ENCODE measurements at places on chromosomes 11 and 22.

GRCh38 chr11:118000850-118001228 lies 14.6 kb downstream of the IL10RA start:
- DNase-seq, result no peak

DNA sequence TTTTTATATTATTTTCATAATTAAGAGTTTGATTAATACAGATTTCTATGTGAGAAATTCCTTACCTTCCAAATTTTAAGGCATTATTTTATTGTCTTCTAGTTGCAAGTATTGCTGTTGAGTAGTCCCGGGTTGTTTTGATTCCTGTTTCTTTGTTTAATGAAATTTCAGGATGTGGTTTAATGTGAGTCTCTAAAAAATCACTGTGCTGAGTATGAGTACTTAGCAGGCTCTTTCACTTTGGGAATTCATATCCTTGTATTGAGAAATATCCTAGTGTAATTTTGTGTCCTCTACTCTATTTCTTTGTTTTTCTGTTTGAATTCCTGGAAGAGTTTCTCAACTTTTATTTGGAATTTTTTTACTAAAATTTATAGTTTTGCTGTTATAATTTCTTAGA lies 113.2 kb downstream of the TMEM135 start:
- DNase-seq, result no peak

GRCh38 chr22:22030493-22031182 lies 48.1 kb upstream of the TOP3B start:
- no peak for DNase-seq

DNA sequence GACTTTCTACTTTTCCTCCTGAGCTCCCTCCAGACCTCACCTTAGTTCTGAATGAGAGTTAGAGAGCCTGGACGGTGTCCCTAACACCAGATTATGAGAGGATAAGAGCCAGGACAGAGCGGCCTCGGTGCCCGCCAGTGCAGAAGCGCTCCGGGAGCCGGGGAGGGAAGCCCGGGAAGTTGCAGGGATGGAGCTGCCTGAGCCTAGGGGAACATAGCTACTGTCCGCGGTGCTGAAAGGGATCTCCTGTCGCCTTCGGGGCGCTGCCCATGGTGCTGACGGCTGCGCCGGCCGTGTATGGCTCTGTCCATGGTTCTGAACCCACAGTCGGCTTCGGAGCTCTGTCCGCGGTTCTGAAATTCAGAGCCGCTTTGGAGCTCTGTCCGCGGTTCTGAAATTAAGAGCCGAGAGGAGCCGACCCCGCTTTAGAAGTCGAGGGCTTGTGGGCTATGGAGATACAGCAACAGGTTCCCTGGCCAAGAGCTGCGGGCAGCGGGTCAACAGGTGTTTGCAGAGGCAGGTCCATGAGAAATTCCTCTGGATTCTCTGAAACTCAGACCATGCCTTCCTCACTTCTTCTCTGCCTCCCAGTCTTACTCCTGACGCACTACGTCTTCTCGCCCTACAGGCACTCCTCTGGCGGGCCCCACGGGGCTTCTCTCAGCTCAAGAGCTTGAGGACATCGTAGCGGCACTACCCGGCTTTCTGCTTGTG lies 814 bp downstream of the NPAS4 start:
- peak; percentile 78 for DNase-seq

DNA sequence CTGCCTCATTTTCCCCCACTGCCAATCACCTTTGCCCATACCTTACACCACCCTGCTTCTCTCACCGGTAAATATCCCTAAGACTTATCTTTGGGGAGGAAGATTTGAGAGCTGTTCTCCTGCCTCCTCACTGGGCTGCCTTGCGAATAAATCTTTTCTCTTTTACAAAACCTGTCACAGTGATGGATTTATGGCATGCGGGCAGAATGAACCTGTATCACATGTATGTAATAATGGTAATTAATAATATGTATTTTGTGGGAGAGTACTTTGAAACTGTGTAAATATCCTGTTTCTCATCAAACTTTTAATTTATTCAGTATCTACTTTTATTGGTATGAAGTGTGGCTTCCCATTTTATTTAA lies 3.6 kb upstream of the USP18 start:
- no peak for DNase-seq

GRCh38 chr11:86696004-86696403 lies 23.6 kb upstream of the ME3 start:
- DNase-seq, result no peak

GRCh38 chr22:50131894-50132293 lies 38.6 kb upstream of the PANX2 start:
- DNase-seq, result no peak

DNA sequence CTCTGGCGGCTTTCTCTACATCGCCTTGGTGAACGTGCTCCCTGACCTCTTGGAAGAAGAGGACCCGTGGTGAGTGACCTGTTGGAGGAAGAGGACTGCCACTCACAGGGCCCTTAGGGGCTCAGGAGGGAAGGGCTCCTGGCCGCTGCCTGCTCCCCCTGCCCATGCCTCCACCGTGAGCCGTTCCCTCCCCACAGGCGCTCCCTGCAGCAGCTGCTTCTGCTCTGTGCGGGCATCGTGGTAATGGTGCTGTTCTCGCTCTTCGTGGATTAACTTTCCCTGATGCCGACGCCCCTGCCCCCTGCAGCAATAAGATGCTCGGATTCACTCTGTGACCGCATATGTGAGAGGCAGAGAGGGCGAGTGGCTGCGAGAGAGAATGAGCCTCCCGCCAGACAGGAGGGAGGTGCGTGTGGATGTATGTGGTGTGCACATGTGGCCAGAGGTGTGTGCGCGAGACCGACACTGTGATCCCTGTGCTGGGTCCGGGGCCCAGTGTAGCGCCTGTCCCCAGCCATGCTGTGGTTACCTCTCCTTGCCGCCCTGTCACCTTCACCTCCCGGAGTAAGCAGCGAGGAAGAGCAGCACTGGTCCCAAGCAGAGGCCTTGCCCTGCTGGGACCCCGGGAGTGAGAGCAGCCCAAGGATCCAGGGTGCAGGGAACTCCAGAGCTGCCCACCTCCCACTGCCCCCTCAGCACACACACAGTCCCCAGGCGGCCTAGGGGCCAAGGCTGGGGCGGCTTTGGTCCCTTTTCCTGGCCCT lies 6.9 kb downstream of the SLC39A13 start:
- DNase-seq, result no peak

- DNase-seq, result no peak
Measured at GRCh38 chr11:16958833-16959232, 55.4 kb downstream of the PLEKHA7 start.

- DNase-seq, result no peak
Measured at GRCh38 chr11:45031912-45032519, 81.3 kb upstream of the TP53I11 start.

DNA sequence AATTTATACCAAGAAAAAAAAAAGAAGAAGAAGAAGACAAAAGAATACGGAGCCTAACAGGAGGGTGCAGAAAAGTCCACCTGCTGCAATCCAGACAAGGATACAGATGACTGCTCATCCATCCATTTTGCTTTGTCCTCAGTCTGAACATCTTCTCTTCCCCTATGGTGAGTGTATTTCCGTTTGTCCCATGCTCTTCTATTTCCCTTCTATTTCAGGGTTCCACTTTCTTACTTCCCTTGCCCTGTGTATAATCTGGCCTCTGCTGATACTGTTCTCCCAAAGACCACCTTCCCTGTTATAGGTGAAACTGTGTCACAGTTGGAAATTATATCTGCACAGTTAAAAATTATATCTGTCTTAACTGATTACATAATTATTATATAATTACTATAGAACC lies 48.7 kb upstream of the USP47 start:
- DNase-seq, result no peak

DNA sequence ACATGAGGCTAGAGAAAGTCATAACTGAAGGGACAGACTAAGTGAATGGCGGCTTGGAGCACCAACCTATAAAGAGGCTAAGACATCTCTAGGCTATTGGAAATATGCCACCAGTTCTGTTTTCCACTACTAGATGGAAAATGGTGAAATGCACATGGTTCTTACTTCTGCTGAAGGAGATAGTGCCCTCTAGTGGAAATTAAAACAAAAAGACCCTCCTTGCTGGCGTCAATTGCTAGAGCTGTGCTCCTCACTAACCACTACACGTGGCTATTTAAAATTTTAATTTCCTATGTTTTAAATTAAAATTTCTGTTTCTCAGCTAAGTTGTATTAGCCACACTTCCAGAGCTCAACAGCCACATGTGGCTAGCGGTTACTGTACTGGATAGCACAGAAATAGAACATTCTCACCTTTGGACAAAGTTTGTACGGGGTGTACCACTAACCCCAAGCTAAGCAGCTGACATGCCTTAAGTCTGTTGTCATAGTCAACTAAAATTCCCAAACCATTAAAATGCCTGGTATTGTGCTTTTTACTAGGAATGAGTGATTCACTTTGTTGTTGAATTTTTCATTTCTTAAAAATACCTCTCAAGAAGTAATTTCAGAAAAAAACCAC lies 34.1 kb upstream of the CALCA start:
- no peak for DNase-seq

DNA sequence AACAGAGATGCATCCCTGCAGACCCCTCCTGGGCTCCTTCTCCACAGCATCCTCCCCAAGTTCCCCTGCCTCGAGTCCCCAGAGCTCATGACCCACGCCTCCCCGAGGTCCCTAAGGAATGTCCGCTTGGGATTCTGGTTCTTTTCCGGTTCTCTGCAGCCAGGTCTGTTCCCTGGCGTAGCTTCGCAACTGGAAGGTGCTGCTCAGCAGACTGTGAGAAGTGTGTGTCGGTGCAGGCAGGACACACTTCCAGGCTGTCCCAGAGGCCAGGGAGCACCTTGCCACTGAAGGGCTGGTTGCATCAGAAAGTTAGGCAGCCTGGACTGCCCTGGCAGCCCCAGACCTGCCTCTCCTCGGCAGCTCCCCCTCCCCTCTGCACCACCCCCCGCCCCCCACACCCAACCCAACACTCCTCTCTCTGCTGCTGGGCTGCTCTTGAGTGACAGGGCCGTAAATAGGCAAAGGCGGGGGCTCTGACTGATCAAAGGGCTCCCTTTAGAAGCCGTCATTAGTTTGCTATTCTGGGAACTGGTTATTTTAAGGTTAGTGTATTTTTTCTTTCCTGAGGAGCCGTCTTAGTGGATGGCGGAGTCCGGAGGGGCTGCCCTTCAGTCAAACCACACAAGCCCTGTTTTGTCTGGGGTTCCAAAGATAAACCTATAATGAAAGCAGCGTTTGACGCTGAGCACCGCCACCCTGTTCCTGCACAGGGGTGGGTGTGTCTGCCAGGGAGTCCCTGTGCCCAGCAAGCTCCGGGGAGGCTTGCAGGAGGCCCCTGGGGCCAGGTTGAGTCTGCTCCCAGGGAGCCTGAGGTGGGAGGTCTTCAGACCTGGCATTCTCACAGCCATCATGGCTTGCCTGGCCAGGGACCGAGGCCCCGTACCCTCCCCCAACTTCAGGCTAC lies 88.6 kb upstream of the KCNQ1OT1 start:
- DNase-seq, result no peak

GRCh38 chr11:76670485-76671236 lies at the start of gene LRRC32:
LRRC32 (minus strand) TSS chr11:76670747; CDS start chr11:76665954, 4,793 bp downstream.
- DNase-seq, result no peak

GRCh38 chr22:39408807-39409206 lies 9.2 kb downstream of the TAB1 start:
- DNase-seq, result no peak

GRCh38 chr22:26981111-26981510 lies 323.7 kb downstream of the MIAT start:
- no peak for DNase-seq

- DNase-seq, result no peak
Measured at GRCh38 chr11:111539426-111540113, 950 bp upstream of the LAYN start.

DNA sequence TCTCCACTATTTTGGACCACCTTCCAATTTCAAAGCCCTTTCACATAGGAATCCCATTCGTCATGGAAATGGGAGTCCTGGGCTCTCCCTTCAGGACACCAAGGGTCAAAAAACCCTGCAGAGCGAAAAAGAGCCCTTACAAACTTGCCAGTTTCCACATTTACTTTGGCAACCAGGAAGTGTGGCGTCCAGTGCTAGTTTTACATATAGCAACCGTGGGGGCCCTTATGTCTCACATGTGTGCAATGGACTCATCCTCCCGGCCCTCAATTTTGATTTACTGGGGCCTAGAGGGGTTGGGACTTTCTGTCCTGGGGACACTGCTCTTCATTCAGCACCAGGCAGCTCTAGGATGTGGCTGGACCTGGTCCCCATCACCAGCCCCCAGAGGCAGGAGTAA lies 33.7 kb downstream of the DAGLA start:
- no peak for DNase-seq

- no peak for DNase-seq
Measured at GRCh38 chr22:49016909-49017481, 810.7 kb downstream of the BRD1 start.

DNA sequence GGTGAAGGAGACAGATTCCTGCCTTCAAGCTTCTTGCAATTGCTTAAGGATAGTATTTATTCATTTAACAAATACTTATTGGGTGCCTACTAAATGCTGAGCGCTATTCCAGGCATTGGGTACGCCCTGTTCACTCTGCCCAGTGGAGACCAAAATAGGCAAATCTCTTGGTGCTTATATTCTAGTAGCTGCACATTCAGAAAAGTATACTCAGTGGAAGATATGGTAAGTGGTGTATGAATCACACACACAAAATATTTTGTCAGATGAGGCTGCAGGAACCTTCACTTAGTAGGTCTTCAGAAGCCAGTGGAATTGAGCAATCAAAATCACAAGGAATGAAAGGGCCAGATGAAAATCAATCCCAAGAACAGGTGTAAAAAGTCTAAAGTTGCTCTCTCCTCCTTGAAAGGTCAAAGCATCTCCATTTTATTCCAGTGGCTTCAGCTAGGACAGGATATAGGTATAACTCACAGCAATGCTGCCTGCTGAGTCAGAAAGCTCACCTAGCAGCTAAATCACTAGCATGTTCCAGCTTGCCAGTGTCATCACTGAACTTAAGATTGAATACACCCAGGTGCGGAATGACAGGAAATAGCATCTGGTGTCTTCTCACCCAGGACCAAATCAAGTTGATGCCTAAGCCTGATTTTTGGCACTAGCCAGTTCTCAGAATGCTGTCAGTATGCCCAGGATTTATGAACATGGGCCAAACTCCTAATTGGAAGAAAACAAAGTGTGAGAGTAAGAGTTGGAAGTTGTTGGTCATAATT lies 83.9 kb downstream of the AMOTL1 start:
- no peak for DNase-seq

DNA sequence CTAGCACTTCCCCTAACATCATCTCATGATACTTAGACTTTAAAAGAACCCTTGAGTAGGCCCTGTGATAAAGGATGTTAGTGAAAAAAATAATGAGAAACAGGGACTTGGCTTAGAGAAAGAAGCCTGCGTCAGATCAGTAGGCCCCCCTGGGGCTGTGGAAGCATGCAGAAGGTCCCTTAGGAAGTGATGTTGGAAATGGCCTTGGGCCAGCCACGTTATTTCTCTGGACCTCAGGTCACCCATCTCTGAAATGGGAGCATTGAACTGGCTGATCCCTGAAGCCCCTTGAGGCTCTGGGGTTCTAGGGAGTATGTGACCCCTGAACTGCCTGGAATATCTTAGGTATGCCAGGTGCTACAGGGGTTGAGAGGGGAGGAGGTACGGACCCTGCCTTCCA lies 40.2 kb downstream of the MCM5 start:
- no peak for DNase-seq

DNA sequence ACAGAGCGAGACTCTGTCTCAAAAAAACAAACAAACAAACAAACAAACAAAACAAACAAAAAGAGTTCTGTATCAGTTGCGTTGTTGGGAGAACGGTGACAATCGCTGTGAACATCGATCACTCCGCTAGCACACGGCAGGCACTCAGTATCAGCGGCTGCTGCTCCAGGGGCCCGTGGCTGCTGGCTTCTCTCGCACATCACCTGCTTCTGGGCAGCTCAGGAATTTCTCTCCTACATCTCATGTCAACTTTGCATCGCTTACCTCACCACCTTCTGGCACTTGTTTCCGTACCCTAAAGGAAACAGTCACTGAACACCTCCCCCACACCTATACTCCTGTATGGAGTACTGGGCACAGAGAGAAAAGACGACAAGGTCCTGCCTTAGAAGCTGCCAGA lies 70.3 kb upstream of the WNT7B start:
- no peak for DNase-seq

All from activated CD8-positive, alpha-beta memory T cell treated with anti-CD3 and anti-CD28 coated beads for 1 hour (primary cell).